BJ (cell line): ENCODE measurements at places on chromosomes 13 and 19.
A peak's percentile ranks its signal among the peaks of the same experiment; 100 is the strongest.

GRCh38 chr13:27607125-27607524 lies 13.2 kb downstream of the LNX2 start:
- DNase-seq = peak; percentile 43

GRCh38 chr19:45589768-45590167 lies 5.2 kb upstream of the OPA3 start:
- no peak for DNase-seq

GRCh38 chr19:39246951-39247669 lies 1.5 kb downstream of the IFNL4 start:
- no peak for DNase-seq

DNA sequence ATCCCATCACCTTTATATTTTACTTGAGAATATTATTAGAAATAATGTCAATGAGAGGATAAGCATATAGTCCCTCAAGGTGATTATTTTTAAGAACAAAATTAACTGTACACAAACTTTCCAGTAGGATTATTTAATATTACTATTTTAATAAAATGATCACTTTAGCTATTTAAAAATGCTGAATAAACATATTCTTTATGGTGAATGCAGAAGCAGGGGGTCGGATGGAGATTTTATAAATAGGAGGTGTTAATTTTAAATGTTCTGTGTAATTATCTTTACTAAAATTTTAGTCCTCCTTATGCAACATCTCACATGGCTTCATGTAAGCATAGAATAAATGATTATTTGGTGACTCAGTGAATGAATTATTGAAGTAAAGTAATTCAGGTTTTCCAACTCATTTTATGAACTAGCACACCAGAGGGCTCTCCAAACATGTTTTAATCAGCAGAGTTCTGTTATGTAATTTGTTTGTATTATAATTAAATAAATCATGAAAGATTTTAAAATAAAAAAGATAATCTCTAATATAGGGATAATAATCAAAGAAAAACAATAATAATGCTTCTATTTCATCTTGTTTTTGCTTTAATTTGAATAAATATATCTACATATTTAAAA lies 1635.2 kb downstream of the EFNB2 start:
- DNase-seq = no peak

DNA sequence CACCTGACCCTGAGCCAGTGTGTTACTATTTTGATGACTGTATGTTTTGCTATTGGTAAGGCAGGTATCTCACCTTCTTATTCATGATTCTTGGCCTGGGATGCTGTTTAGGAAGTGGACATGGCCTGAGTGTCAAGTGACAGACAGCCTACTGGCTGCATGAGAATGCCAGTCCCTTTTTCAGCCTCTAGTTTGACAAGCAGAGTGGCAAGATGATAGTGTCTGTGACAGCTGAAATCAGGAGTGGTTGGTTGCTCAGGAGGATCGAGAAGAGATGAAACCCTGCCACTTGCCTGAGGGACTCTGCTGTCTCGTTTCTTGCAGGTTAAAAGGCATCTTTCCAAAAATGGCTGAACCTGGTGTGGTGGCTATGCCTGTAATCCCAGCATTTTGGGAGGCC lies 7.1 kb upstream of the ELOF1 start:
- DNase-seq = no peak
